ENCODE measurements at places on chromosomes 5 and 9.

- no peak for DNase-seq
Observed at GRCh38 chr5:139910901-139911300, 115.3 kb downstream of the PSD2 start.

DNA sequence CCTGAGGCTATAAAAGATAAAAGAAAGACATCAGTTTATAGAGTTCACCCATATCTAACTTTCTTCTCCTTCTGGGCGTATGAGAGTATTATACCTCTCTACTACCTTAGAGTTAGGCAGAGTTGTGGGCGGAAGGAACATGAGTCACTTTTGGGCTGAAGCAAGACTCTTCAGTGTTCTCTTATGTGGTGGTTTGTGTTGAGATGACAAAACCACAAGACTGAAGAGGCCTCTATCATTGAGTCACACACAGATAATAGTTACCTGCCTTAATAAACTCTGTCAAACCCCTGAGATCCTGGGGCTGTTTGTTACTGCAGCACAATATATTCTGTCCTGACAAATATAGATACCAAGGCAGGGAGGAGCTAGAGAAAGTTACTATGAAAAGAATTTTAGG lies 184.2 kb downstream of the EFNA5 start:
- no peak for DNase-seq

DNA sequence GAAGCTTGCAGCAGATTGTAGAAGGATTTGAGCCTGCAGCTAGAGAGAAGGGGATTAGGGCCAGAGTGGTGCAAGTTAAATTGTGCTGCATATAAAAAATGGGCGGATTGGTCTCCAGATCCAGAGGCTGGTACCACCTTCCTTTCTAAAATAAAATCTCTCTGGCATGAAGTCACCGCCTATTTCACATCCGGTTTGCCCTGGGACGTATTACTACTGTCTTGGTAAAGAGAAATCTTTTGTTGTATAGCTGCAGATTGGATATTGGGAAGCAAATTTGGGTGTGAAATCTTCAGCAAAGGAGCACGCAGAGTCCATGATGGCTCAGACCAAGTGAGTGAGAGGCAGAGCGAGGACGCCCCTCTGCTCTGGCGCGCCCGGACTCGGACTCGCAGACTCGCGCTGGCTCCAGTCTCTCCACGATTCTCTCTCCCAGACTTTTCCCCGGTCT lies at the start of gene GABRA1:
Gene GABRA1 (plus strand): TSS at position 180 of the 451 bp plus-strand sequence. CDS start 2,691 bp downstream, outside the sequence.
- DNase-seq = peak; percentile 3

GRCh38 chr9:16304301-16304700 lies 566.2 kb downstream of the BNC2 start:
- peak; percentile 33 for DNase-seq

GRCh38 chr9:19380826-19381075 lies 715 bp upstream of the RPS6 start:
- DNase-seq = no peak

- DNase-seq = no peak
Observed at GRCh38 chr5:160460377-160461049, 38.9 kb downstream of the PTTG1 start.

- no peak for DNase-seq
Observed at GRCh38 chr5:67686746-67687145, 490.1 kb upstream of the CD180 start.

DNA sequence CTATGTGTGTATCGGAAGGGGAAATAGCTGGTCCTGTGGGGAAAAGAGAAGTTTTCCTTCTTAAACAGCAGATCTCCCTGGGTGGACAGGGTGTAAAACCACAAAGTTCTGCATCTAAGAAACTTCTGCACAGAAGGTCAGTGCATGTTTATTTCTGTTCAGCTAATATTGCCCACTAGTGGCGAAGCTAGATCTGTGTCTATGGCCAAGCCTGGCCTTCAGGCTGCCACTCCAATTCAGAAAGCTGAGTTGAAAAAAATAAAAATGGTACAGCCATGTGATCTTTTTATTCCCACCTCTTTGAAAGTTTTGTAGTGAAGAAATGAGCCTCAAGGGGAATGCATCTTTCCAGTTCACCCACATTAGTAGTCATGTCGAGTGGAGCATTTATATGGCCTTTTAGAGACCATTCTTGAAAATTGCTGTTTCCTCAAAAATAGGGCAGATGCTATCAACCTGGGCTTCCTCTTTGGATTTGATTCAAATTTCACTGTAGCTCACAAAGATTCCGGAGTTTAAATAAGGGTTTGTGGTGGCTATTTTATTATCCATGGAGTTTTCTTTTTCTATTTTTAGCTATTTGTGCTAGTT lies 488.0 kb downstream of the PRELID2 start:
- DNase-seq = peak; percentile 8

- no peak for DNase-seq
Observed at GRCh38 chr9:70382709-70383605, 31.5 kb downstream of the KLF9 start.

DNA sequence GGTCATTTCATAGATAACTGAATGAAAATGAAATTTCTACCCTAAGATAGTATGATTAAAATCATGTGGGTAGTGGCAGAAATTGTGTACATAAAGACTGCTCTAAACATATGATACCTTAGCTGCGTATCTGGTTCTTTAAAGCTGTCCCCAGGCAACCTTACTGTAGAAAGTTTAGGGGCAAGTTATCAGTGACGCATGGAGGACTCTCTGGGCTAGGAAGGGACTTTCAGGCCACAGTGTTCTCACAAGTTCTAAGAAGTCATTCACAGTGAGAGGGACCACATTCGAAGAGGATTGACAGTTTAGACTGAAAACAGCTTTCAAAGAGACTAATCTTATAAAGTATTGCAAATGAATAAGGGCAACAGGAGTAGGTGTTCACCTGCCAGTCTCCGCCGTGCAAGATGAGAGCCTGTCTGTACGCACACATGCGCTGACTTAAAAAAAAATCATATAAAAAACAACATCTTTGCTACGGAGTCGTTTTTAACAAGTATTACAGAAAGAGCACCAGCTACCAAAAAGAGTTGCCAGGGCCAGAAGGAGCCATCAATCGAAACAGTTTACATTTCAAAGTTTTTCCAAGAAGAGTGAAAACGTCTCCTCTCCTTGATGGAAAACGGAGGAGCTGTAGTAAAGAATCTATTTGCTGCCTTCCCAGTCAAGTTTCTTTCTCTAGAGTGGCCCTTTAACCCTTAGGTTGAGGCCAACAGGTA lies 146.3 kb downstream of the CETN3 start:
- no peak for DNase-seq

GRCh38 chr9:23232831-23233230 lies 593.2 kb downstream of the ELAVL2 start:
- no peak for DNase-seq

DNA sequence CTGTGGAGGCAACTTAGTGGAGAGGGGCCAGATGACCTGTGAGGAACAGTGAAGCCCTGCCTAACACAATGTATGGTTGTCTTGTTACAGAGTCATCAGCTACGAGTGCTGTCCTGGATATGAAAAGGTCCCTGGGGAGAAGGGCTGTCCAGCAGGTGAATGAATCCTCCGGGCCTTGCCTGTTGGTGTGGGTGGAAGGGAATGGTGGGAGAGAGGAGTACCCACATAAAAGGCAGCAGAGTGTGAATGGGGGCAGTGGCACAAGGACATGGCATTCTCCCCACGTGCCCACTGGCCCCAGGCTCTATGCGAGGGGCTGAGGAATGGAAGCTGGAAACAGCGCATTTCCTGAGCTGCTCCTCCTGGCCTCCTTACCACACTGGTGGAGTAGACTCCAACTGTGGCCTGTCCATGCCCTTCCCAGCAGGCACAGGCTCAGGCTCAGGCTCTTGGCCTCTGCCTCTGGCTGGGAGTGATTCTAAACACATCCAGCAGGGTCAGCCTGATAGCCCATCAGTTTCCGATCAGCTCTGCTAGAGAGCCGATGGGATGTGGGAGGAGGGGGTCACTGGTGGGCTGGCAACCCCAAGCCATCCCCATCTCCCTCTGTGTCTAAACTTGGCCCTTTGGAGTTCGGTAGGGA lies 15.3 kb downstream of the TGFBI start:
- DNase-seq = no peak

GRCh38 chr5:79689541-79690466 lies at the start of gene CMYA5:
Gene CMYA5 (plus strand): TSS chr5:79689836. CDS start chr5:79689908, 72 bp downstream.
- no peak for DNase-seq

DNA sequence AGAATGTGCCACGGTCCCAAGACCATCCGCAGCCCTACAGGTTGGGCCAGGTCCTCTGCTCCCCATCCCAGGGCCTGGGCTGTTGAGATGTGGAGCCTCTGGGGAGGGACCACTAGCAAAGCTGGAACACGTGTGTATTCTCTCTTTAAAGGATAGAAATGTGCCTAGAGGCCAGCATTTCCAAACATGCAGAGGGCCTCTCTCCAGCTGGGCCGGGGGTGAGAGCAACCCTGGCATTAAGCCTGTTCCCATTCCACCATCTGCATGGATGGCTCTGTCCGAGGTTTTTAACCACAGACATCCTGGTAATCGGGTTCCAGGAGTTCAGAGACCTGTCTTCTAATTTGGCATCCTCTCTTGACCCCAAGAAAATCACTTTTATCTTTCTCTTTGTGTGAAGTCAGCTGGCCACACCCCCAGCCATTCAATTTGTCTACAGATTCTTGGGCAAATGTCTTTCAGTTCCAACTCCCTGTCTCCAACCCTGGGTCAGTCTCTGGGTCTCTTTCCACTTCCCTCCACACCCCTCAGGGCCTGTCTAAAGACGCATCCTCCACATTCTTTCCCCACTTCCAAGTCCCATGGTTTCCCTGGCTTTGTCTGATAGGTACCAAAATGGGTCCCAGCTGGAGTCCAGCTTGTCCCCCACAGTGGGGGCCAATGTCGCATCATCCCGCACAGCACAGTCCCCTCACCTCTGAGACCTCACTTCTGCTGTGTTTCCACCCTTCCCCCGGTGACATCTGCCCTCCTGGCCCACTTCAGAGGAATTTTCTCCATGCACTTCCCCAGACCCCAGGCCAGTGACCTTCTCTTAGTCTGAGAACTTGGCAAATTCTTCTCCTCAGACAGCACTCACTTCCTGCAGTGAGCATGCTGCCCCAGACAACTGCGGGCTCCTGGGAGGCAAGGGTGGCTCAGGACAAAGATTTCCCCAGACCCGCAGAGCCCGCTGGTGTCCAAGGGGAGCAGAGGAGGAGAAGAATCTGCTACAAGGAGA lies 56.8 kb downstream of the PTPDC1 start:
- DNase-seq = no peak

DNA sequence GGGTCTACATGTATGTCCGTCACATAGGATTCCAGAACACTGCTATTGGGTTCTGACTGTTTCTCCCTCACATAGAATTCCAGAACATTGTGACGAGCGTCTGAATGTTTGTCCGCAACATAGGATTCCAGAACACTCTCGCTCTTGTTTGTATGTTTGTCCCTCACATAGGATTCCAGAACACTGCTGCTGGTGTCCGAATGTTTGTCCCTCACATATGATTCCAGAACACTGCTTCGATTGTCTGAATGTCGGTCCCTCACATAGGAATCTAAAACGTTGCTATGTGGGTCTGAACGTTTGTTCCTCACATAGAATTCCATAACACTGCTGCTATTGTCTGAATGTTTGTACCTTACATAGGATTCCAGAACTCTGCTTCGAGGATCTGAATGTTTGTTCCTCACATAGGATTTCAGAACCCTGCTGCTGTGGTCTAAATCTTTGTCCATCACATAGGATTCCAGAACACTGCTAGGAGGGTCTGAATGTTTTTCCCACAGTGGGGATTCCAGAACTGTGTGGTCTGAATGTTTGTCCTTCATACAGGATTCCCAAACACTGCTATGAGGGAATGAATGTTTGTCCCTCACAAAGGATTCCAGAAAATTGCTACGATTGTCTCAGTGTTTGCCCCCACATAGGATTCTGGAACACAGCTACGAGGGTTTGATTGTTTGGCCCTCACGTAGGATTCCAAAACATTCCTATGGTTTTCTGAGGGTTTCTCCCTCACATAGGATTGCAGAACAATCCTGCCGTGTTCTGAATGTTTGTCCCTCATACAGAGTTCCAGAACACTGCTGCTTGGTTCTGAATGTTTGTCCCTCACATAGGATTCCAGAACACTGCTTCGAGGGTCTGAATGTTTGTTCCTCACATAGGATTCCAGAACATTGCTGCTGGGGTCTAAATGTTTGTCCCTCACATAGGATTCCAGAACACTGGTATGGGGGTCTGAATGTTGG lies 220.5 kb downstream of the FOXD4L6 start:
- DNase-seq = no peak

DNA sequence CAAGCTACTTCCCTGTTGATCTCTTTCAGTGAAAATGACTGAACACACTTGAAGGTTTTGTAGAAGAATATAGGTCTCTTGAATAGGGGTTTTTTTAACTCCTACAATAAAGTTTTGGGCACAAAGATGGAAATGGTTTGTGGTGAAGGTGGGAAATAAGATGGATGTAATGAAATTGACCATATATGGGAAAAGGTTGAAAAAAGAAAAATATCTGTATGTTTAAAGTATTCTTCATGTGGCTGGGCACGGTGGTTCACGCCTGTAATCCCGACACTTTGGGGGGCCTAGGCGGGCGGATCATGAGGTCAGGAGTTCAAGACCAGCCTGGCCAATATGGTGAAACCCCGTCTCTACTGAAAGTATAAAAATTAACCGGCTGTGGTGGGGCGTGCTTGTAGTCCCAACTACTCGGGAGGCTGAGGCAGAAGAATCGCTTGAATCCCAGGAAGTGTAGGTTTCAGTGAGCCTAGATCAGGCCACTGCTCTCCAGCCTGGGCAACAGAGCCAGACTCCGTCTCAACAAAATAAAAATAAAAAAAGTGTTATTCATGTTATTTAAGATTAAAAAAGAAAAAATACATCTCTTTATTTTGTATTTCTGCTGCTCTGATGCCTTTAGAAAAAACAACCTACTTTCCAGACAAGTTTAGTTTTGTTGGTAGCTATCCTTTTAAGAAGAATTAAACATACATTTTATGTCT lies 2.2 kb downstream of the RBM27 start:
- DNase-seq = no peak

- DNase-seq = no peak
Observed at GRCh38 chr5:56384186-56384585, 151.1 kb upstream of the ANKRD55 start.

- no peak for DNase-seq
Observed at GRCh38 chr5:81849770-81850367, 99.0 kb upstream of the SSBP2 start.

DNA sequence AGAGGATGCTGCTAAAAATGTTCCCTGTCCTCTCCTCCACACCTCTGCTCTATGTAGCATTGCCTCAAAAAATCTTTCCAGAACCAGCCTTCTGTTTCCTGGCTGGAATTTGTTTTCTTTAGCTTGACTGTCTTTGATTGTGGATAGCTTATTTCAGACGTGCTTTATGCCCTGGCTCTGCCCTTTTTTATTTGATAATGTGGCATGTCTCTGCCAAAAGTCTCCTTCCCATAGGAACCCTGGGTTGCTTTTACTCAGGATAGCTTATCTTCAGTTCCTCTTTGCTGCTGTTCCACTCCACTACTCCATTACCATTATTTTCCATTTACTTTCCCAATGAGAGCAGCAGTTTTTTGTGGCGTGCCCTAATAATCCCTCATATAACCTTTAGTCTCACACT lies 885 bp upstream of the TMEM252 start:
- DNase-seq = no peak

- DNase-seq = peak; percentile 32
Observed at GRCh38 chr5:108381350-108381953, 446 bp downstream of the FBXL17 start.

- no peak for DNase-seq
Observed at GRCh38 chr5:176400382-176401156, 12.0 kb downstream of the HIGD2A start.
